8988T (cell line): ENCODE measurements at places on chromosomes 11 and 22.

GRCh38 chr11:79371152-79371551 lies 69.7 kb downstream of the TENM4 start:
- no peak for DNase-seq

- DNase-seq: no peak
Measured at GRCh38 chr11:64095949-64096348, 60.2 kb downstream of the FLRT1 start.

GRCh38 chr11:11600288-11600687 lies 21.5 kb downstream of the GALNT18 start:
- DNase-seq: no peak

GRCh38 chr11:127965939-127966668 lies 621.3 kb downstream of the ETS1 start:
- DNase-seq: no peak

- DNase-seq: no peak
Measured at GRCh38 chr22:45169591-45170466, 6.1 kb downstream of the NUP50 start.

DNA sequence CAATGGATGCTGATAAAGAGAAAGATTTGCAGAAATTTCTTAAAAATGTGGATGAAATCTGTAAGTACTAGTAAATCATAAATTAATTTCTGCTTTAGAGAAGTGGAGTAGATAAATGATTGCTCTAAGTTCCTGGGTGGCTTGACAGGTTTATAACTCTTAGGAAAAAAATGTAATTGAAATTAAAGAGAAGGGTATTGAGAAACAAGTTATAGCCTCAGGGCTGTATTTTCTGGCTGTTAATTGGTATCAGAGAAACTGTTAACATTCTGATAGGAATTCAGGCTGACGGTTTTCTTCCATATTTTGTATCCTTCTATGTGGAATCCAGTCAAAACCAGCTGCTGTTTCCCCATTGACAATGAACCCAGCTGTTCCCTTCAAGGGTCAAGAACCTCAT lies 1.9 kb downstream of the TTC12 start:
- no peak for DNase-seq

DNA sequence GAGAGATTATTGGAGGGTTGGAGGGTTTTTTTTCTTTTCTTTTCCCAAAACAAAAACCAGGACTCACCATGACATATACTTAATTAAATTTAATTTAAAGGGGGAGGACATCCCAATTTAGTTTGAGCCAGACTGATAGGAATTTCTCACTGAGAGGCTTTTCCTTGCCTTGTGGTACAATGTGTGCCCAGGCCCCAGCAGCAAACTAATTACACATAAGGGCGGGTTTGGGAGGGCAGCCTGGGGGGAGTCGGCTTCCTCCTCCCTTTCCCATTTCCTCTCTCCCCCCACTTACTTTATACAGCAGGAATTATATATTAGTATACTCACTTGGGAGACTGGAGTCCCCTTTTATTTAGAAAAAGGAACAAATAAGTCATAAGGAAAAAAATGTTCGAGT lies 2.9 kb downstream of the TEAD1 start:
- peak; percentile 58 for DNase-seq

- DNase-seq: peak; percentile 67
Measured at GRCh38 chr11:12287009-12287373, 90.4 kb upstream of the PARVA start.

DNA sequence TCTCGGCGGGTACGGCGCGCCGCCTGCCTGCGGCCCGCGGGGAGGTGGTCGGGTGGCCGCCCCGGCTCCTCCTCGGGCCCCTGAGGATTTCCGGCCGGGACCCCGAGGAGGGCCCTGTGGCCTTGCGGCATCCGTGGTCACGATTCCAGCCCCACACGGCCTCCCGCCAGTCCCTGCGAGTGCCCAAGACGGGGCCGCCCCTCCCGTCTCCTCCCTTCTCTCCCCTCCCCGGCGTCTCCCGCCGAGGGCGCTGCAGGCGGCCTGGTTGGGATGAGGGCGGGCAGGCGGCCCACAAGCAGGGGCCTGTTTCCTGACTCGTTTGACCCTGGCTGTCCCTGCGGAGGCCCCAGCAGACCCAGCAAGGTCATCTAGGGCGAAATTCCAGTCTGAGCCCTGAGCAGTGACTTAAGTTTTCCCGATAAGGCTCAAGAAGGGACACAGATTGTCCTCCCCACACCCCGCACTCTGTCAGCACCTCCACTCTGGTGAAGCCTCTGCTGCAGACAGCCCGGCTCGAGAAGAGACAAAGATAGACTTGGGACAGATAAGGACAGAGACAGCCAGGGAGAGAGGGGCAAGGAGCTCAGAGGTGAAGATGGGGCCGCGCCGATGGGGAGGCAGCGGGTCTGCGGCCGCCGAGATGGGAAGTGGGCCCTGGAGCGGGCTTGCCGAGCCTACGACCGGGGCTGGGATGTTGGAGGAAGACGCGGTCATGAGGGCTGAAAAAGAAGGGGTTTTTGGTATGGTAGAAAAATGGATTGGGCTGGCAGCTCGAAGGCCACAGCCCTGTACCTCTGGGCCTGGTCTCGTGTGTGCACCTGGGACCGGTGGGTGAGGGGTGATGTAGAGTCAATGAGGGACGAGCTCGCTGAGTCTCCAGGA lies 95.0 kb downstream of the SWAP70 start:
- peak; percentile 74 for DNase-seq

GRCh38 chr22:27154717-27155116 lies 497.3 kb downstream of the MIAT start:
- DNase-seq: no peak

GRCh38 chr11:36006556-36006955 lies 62.7 kb downstream of the LDLRAD3 start:
- no peak for DNase-seq

- DNase-seq: no peak
Measured at GRCh38 chr11:107563702-107564101, 1.8 kb downstream of the ALKBH8 start.

GRCh38 chr11:115030166-115030565 lies 351.8 kb downstream of the NXPE2 start:
- no peak for DNase-seq

DNA sequence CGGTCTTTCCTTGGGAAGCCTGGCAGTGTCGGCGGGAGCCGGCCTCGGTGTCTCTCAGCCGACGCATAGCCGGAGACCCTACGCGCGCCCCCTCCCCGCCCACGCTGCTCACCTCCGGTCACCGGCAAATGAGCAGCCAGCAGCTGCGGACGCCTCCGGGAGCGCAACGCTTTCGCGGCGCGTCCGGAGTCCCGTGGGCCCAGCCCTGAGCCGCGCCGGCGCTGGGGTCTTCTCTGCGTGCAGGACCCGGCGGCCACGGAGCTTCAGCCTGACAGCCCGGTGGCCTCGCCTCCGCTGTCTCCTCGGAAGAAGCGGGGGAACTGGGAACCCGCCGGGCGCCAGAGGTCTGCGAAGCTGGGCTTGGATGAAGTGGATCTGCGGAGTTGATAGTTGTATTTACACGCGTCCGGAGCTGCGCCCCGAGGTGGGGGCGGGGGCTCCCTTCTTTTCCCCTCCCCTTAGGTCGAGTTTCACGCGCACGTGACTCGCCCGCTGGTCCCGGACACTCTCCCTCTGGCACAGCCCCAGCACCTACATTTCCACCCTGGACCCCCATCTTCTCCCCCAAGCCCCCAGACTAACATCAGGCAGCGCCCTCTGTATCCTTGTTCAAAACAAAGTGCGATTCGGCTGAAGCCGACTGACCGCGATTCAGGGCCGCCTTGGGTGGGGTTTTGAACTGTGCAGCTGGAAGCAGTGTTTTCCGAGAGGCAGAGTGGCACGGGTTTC lies at the start of gene SLC43A1:
TSS of gene SLC43A1 (minus strand) at position 371 of the 729 bp plus-strand sequence. CDS start 1,591 bp downstream, outside the sequence.
- peak; percentile 80 for DNase-seq

GRCh38 chr22:40484906-40485669 lies 114.7 kb downstream of the SGSM3 start:
- no peak for DNase-seq

GRCh38 chr11:114261791-114262190 lies 34.4 kb upstream of the NNMT start:
- no peak for DNase-seq

DNA sequence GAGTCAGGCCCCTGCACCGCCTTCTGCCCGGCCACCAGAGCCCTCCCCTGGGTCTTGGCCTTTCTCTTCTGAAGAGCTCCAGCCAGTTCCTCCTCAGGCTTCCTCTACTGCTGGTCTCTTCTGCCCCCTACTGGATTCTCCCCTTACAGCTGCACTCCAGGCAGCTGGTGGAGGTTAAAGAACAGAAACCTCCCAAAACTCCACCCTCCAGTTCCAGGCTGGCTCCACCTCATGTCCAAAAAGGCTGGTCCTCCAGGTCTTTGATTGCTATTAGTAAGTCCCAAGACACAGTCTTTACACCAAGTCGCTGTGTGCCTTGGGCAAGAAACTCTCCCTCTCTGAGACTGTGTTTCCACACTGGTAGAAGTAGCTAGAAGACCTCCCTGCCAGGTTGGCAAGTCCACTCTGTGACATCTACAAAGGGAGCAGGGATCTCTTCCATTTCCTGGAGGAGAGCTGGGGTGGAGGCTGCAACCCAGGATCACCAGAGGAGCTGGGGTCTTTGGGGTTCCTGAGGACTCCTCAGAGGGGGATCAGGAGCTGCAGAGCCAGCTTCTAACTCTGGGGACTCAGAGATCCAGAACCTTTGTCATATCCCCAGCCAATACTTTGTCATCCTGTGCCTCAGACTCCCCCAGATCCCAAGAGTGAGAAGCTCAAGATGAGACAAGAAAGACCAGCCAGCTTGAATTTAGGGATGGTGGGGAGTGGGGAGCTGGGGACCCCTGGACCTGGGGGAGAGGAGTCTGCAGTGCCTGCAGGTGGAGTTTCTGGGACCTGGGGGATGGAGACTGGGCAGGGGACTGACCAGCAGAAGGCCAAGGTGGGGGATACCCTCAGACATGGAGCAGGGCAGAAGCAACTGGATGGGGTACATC lies 3.4 kb upstream of the IGLL5 start:
- peak; percentile 63 for DNase-seq
